Right cardiac atrium (tissue), 5 donors: ENCODE measurements at places on chromosomes 3 and 15. TPM values are rescaled to one million over a fixed set of nuclear protein-coding genes. Genes with fewer than 3 reads are reported as not detected.

DNA sequence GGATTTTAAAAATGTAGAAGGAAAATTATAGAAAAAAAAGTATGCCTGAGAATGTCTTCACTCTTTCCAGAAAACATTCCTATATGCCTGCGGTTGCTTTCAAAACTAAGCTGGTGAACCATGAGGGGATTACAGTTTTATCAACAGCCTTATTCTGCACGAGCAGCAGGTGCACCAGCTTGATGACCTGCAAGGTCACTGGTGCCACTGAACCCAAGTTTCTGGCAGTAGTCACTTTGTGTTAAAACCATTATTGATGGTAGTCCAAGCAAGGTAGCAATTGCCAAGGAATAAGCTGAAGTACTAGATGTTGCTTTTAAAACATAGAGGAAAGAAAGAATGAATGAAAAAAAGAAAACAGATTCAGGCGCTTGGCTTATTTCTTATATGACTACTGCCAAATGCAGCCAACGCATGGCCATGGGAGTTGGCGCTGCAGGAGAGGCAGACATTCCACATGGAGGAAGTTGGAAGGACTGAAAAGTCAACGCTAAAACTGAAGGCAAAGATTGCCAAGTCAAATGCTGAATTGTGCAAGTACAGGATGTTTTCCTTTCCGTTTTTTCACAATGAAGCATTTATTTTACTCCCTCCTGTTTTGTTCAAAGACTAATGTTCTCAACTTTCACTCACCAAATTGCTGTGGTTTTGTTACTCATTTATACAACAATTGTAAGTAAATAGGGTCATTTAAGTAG lies 601.4 kb downstream of the CADM2 start:
- peak; percentile 81 for DNase-seq

DNA sequence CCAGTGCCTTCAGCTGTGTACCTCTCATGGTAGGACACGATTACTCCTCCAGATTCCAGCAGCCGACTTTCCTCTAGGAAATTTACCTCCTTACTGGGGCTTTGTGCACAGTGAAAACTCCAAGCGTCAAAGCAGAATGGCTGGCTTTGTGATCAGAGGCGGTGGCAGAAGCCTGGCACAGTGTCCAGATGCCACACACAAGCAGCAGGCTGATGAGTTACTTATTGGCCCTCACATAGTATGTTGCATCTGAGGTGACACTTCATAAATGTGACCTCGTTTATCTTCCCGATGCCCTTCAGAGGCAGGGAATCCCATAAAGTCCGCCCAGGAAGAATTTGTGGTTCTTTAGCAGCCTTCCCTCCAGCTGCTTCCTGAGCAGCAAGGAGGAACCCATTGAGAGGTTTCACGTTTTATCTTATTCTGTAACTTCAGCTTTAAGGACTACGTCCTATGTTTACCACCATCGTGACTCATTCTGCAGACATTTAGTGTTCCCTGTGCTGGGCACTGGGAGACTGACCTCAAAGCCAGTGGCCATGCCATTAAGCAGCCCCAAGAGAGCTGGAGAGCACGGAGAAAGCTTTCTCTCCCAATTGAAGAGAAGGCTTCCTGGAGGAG lies 107.1 kb upstream of the C15orf61 start:
- no peak for DNase-seq

DNA sequence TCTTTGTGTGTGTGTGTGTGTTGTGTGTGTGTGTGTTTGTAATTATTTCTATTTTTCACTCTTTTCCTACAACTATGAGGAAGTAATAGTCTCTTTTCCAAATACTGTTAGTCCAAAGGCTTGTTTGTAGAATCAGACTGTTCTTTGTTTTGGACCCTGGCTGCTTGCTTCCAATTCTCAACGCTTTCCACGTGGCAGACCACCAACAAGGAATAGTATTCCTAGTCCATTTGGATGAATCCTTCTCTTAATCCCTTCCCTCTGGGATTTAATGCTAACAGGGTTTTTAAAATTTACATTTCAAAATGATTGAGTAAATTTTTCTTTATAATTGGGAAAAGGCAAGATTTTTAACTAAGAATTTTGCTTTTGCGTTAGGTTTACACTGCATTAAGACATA lies 62.7 kb downstream of the ADAMTSL3 start:
- no peak for DNase-seq

DNA sequence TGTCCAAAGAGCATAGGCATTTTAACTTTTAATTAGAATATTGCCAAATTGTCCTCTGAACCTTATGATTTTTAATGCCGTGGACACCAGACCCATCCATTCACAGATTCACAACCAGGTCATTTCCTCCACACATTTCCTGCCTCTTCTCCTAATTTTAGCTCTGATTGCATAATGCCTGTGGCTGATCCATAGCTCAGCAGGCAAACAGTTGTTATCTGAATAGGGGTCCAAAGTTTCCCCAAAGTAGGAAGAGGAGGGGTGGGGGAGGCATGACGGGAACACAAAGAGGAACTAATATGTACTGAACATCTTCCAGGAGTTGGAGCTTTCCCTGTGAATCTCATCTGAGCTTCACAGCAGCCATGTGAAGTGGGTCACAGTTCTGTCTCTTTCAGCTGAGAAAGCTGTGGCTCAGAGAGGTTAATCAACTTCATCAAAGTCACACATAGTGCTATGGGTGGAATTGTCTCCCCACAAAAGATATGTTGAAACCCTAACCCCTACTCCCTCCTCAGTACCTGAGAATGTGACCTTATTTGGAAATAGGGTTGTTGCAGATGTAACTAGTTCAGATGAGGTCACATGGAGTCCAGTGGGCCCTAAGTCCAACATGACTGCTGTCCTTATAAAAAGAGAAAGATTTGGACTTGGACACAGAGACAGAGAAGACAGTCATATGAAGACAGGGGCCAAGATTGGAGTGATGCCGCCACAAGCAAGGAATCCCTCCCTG lies 106.7 kb upstream of the AGBL1 start:
- DNase-seq = no peak

DNA sequence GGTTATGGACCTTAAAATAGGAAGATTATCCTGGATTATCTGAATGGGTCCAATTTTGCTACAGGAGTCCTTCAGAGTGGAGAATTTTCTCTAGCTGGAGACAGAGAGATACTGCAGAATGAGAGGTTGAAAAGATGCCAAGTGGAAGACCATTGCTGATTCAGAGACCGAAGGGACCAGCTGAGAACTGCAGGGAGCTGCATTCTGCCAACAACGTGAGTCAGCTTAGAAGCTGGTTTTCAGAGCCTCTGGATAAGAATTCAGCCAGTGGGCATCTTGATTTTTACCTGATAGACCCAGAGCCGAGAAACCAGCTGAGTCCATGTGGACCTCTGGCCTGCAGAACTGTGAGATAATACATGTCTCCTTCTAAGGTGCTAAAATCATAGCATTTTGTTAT lies 234.0 kb downstream of the NR2F2 start:
- DNase-seq = no peak

DNA sequence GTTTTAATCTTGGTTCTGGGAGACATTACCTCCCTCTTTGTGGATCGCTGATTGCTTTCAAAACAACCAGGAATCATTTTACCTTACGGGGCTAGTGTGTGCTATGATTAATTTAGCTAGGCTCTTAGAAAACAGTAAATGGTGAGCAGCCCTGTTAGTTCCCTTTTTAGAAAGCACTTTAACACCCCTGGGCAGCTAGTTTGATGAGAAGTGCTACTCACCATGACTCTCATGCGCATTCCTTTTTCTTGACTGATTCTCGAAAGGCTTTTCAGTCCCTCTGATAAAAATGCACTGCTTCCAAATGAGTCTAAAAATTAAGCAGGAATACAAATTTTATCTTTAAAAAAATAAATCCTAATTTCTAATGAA lies 75.3 kb upstream of the LEKR1 start:
- DNase-seq = no peak

GRCh38 chr3:16122661-16123060 lies 51.8 kb upstream of the GALNT15 start:
- DNase-seq = no peak

DNA sequence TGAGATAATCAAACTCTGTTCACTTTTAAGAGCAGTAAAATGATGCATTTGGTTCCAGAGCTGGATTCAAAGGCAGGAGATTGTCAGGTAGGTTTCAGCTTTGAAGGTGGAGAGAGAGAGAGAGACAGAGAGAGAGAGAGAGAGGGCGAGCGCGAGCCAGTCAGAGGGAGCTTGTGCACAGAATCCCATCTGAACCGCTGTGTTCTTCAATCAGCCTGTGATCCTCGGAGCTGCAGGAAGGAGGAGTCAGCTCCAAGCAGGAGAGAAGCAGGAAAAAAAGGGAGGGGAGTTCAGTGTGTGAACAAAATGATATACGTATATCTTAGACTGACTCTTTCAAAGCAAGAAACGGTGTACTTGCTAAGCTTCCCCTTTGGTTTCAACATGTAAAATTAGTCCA lies at the start of gene GPR149:
GPR149 (minus strand) TSS at position 177 of the 400 bp plus-strand sequence. CDS start 575 bp downstream, outside the sequence.
- DNase-seq = no peak

- no peak for DNase-seq
Measured at GRCh38 chr15:95162967-95163531, 931.7 kb downstream of the MCTP2 start.

- DNase-seq = no peak
Measured at GRCh38 chr15:26744894-26745293, 28.0 kb downstream of the GABRB3 start.

GRCh38 chr3:150764566-150764965 lies 1.6 kb upstream of the SIAH2 start:
- DNase-seq = no peak

GRCh38 chr3:81270603-81271379 lies 490.7 kb downstream of the GBE1 start:
- no peak for DNase-seq

- DNase-seq = no peak
Measured at GRCh38 chr3:104018541-104018940, 1348.2 kb upstream of the ALCAM start.

GRCh38 chr3:38521391-38521987 lies 25.3 kb downstream of the EXOG start:
- DNase-seq = peak; percentile 45

DNA sequence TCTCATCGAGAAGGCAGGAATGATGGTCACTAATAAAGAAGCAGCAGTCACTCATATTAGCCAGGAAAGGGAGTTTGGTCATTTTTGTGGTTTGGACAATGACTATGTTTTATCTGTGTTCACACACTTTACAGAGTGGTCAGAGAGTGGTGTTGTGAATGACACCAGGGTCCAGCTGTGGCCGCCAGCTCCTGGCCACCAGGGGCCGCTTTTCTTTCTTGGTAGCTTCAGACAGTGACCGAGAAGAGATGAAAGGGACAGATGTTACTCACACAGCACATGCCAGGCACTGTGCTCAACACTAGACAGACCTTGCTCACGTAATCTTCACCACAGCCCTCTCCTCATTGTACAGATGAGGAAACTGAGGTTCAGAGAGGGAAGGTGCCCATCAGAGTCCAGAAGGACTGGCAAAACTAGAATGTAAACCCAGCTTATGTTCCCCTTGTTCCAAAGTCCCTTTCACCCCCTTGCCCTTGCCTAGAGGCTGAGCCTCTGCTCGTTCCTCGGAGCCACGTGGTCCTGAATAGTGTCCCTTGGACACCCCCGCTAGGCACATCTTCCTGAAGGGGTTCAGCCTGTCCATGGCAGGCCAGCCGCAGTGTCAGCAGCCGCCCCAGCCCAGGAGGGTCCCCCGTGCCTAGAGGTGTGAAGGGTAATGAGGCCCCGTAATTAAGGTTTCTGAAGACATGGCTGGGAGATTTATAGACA lies 55.6 kb downstream of the CYP11A1 start:
- DNase-seq = no peak

GRCh38 chr3:154758109-154758868 lies 321.8 kb upstream of the MME start:
- DNase-seq = no peak

GRCh38 chr3:16338999-16339398 lies 74.0 kb downstream of the OXNAD1 start:
- DNase-seq = no peak

TMEM108 gene
- polyA plus RNA-seq = 5.2 TPM

TERC gene
- polyA plus RNA-seq = not detected

ADAMTS7 gene
- 40.3 TPM for polyA plus RNA-seq

NLGN1 gene
- polyA plus RNA-seq = 0.48 TPM

CCR9 gene
- not detected for polyA plus RNA-seq

LRTM1 gene
- polyA plus RNA-seq = not detected

GRK7 gene
- not detected for polyA plus RNA-seq

LRRK1 gene
- polyA plus RNA-seq = 2.9 TPM

MYZAP gene
- polyA plus RNA-seq = 558 TPM

EPHB1 gene
- polyA plus RNA-seq = 0.23 TPM

C15orf39 gene
- 5.3 TPM for polyA plus RNA-seq

PSTPIP1 gene
- 1.9 TPM for polyA plus RNA-seq

LMOD3 gene
- polyA plus RNA-seq = 64.0 TPM

C2CD4A gene
- polyA plus RNA-seq = 0.02 TPM

RGMA gene
- polyA plus RNA-seq = 10.8 TPM

TAGLN3 gene
- 0.52 TPM for polyA plus RNA-seq
